ENCODE measurements at places on chromosomes 2 and 18.

DNA sequence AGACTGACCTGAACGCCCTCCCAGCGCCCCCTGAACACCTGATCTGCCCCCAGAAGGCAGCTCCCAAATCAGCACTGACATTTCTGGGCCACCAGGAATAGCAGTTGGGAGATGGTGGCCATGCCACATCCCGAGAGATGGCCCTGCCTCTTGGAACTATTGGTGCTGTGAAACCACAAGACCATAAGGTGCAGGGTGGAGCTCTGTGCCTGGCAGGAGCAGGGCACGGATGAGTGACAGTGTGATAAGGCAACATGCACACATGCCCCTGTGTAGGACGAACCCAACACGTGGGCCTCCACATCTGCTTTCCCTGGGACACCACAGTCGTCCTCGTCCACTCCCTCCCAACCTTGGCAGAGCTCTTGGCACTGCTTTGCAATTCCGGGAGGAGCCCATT is 26.9 kb downstream of the ANO7 start:
- DNase-seq: no peak

DNA sequence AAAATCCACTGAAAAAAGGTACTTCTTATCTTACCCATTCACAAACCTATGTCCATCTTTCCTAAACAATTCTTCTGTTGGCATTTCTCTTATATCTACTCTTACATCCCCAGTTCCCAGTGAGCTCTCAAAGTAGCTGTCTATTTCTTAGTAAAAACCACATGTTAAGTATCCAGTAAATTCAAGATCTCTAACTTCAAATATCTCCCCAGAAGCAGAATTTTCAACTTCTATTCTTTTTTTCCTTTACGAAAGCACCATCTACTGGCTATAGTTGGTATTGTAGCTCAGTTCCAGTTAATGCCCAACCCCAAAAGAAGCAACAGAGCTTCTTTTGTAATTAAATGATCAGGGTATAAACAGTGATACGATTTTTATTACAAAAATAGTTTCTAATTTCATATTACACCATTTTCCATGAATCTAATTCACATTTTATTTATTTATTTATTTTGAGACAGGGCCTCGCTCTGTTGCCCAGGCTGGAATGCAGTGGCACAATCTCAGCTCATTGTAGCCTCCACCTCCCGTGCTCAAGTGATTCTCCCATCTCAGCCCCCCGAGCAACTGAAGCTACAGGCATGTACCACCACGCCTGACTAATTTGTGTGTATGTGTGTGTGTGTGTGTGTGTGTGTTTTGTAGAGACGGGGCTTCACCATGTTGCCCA is 28.5 kb downstream of the HRH4 start:
- peak; percentile 40 for DNase-seq

- no peak for DNase-seq
Measured at GRCh38 chr2:233152541-233152940, 92.4 kb downstream of the INPP5D start.

DNA sequence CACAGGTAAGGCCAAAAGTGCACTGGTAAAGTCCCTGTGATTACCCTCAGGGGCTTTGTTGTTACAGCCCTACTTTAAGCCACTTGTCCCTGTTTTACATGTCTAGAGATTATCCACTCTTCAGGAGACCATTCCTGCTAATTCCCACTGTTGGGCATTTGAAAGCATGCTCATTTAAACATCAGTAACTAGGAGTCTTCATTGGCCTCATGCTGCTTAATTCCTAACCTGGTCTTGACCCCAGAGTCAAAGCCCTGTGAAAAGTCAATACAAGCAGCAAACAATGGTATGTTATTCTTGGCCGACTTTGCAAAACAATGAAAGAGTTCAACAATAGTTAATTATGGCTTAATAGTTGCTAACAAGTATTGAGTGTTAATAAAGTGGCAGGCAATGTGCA is 23.2 kb downstream of the AFF3 start:
- no peak for DNase-seq

- peak; percentile 96 for DNase-seq
Measured at GRCh38 chr2:106147159-106147558, 46.9 kb downstream of the UXS1 start.

GRCh38 chr2:71692621-71693277 is 239.4 kb downstream of the DYSF start:
- DNase-seq: no peak

- no peak for DNase-seq
Measured at GRCh38 chr2:128834207-128834879, 515.7 kb upstream of the HS6ST1 start.

- no peak for DNase-seq
Measured at GRCh38 chr2:123693836-123694235, 331.3 kb upstream of the CNTNAP5 start.

DNA sequence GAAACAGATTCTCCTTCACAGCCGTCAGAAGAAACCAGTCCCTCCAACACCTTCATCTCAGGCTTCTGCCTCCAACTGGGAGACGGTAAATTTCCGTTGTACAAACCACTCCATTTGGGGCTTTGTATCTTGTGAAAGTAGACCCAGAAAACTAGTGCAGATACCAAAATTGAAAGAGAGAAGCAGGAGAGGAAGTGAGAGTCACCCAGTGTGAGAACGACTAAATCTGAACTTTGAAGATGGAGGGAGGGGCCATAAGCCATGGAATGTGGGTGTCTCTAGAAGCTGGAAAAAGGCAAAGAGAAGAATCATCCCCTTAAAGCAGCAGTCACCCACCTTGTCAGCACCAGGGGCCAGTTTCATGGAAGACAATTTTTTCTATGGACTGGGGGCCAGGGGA is 88.3 kb upstream of the LRATD1 start:
- DNase-seq: no peak

DNA sequence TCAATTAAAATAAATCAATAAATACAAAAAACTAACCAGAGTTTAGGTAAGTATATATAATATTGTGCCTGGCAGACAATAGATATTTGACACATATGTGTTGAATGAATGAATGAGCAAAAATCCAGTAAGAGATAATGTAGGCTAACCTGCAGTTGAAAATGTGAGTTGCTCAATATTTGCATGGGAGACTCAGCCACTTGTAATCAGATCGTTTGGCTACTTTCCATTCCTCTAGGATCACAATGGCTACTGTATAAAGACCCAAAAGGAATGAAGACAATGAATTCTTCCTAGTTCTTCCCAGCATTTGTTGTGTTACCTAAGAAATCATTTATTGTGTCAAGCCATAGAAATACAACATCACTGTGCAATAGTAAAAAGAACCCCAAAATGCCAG is 25.3 kb downstream of the PIEZO2 start:
- DNase-seq: no peak

GRCh38 chr2:38935568-38936172 is 46.0 kb downstream of the ARHGEF33 start:
- DNase-seq: peak; percentile 17

DNA sequence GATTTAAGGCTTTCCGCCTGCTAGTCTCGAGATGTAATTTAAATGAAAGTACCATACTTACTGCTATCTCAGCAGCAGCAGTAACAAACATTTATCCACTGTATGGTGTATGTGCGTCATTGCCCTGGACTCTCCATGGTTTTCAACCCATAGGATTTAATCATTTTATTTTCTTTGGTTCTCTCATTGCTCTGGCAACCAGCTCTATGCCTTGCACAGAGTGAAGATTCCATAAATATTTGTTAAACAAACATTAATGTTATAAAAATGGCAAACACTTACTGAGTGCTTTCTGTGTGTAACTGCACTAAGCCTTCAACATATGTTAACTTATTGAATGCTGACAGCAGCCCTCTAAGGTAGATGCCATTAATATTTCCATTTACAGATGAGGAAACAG is 1.3 kb upstream of the LMAN1 start:
- DNase-seq: no peak

DNA sequence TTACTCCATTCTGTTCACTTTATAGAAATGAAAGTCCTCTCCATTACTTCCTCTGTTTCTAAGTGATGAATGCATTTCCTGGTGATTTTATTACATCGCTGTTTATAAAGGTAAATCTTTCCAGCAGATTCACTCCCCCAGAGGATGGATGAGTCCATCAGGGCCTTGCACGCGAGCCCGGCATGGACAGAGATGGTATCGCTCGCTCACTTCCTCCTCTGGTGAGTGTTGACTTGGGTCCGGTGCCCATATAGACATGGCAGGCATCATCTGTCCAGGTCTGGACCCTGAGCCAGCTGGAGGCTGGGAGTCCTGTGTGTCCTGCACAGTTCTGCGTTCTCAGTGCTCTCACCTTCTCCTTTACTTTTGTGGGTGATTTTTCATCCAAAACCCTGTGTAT is 733.6 kb upstream of the SALL3 start:
- DNase-seq: no peak

GRCh38 chr2:20400787-20401488 is 45.9 kb upstream of the RHOB start:
- DNase-seq: no peak

DNA sequence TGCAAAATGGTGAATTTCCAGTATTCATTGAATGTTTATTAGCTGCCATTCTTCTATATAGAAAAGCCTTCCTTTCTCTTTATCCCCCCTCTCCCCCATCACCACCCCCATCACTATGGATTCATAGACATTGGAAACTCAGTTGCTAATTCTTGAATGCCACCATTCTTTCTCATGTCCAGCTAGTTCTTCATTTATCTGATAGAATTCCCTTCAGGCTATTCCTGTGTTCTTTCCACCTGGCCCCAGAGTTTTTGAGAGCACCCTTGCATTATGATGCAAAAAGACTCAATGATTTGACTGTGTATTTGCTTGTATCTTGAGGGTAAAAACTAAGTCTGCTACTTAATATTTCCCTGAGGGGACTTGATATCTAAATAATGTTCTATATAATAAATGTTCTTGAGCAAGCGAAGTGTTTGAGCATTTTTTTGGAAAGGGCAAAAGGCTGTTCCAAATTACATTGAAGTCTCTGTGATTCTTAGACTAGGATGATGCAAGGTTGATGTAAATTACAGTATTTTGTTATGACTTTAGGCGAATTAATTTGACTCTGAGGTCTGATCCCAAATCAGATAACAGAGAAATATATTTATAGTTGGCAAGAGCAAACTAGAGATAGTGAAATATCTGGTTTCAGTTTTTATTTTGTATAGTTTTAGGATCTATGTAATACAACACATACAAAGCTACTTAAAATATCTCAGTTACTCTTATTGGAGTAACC is 18.8 kb upstream of the SOS1 start:
- DNase-seq: no peak

GRCh38 chr2:45922577-45922988 is 271.1 kb downstream of the PRKCE start:
- DNase-seq: no peak

DNA sequence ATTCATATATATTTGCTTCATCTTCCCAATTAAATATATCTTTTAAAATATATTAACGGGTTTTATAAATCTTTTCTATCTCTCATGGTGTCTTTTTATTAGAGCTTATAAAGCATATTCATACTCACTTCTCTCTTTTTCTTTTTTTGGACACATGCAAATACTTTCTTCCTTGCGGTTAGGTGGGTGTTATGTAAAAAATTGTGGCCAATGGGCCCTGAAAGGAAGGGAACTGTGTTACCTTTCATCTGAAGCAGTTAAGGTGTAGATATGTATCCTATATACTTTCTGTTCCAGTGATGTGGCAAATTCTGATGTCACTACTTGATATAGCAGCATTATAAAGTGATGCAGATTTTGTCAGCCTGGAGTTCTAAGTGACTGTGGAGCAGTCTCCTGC is 714.5 kb downstream of the PLCL1 start:
- DNase-seq: no peak

- DNase-seq: no peak
Measured at GRCh38 chr18:8962855-8963635, 139.5 kb upstream of the NDUFV2 start.

- no peak for DNase-seq
Measured at GRCh38 chr2:188727846-188728245, 246.3 kb upstream of the COL3A1 start.

DNA sequence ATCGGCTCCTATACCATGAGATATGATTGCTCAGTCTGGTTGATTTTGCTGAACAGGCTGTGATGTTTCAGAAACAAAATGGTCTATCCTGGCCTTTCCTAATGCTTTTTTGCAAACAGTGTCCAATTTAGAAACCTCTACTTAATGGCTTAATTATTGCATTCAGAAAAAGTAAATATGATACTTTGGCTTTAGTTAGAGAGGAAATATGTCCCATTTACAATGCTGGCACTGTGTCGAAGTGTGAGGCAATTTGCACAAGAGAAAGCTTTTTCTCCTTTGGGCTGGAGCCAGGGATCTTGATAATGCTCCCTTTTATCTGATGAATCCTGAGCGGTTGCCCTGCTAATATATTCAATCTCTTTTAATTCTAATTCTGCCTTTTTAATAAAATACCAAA is 418.9 kb downstream of the EPHA4 start:
- no peak for DNase-seq

GRCh38 chr18:21129566-21130216 is 18.1 kb upstream of the ROCK1 start:
- no peak for DNase-seq

- DNase-seq: peak; percentile 23
Measured at GRCh38 chr18:57898506-57899124, 95.5 kb upstream of the ATP8B1 start.

GRCh38 chr2:235810846-235811245 is 317.0 kb downstream of the AGAP1 start:
- DNase-seq: no peak

- peak; percentile 22 for DNase-seq
Measured at GRCh38 chr2:11914455-11914854, 168.0 kb downstream of the LPIN1 start.

- DNase-seq: no peak
Measured at GRCh38 chr18:48732767-48733424, 194.1 kb downstream of the CTIF start.

All from kidney tubule cell (primary cell).